ENCODE measurements at places on chromosomes 3 and 15. TPM values are rescaled to one million over a fixed set of nuclear protein-coding genes. Genes with fewer than 3 reads are reported as not detected.

The CCR4 gene
- 0.44 TPM for total RNA-seq

DNA sequence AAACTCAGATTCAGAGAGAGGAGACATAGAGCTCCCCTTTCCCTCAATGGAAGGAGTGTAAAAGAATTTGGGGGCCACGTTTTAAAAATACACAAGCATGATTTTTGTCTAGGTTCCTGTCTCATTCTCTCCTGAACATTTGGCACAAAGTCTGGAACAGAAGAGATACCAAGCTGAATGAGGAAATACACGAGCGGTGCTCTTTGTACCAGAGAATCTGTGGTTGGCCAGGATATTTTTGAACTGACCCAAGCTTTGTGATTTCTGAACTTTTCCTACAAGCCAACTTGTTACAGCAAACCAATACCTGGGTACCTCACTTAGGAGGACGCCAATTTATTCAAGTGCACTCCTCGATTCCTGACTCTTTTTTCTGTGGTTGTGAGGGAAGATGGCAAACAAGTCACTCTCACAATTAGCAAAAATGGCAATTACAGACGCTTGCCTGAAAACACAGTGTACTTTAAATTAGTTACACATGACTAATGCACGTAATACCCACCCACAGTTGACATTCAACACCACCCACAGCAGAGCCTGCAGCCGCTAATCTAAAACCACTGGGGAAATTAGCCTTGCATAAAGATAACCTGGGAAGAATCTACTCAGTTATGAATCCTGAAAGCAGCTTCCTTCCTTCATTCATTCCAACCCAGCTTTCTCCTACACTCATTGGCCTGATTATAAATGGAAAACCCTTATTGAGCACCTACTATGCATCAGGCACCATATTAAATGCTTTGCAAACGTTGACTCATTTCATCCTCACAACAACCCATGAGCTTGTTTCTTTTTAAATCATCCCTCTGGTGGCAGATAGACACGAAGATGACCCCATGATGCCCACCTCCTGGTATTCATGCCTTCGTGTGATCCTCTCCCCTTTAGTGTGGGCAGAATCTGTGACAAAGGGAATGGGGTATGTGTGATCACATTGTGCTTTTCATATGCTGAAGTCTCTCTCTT, 293.5 kb downstream of the KBTBD8 start:
- no peaks in the 10 kb centered on the region for H3K36me3 ChIP-seq
- H3K4me1 ChIP-seq, result no peaks in the 10 kb centered on the region
- no peak for DNase-seq
- H3K27ac ChIP-seq, result no peak overlapping the region
- H3K27me3 ChIP-seq, result no peaks in the 10 kb centered on the region

- peak; percentile 68 for DNase-seq
- H3K4me3 ChIP-seq, result peak within 1 kb of the TSS; percentile 62
- H3K4me1 ChIP-seq, result no peaks in the 10 kb centered on the region
- H3K27ac ChIP-seq, result peak within 1 kb of the TSS; percentile 72
Observed at GRCh38 chr3:134029734-134030378, at the start of gene SLCO2A1. Gene SLCO2A1, minus strand, starts transcription at chr3:134029925. Its CDS starts 123 bp downstream, at chr3:134029802.

GRCh38 chr3:184457329-184457728, 77.5 kb downstream of the CHRD start:
- H3K36me3 ChIP-seq, result no peaks in the 10 kb centered on the region
- no peak for DNase-seq

DNA sequence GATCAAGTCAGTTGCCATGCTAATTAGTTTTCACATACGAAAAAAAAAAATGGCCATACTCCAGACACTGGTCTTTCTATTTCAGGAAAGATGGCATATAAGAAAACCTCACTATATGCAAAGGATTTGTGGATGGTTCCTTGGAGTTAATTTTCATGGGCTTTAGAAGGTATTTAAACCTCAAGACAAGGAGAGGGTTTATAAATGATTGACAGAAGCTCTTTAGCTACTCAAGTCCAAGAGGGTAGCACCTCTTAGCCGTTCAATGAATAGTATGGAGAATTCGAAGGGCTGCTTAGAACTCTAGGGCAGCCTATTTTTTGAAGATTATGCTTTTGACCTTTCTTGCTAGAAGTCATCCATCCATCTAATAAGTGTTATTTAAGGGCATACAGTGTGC, 41.7 kb downstream of the RBMS3 start:
- no peak overlapping the region for H3K27ac ChIP-seq
- no peaks in the 10 kb centered on the region for H3K4me1 ChIP-seq
- H3K4me3 ChIP-seq, result no peak overlapping the region
- no peaks in the 10 kb centered on the region for H3K36me3 ChIP-seq

The PLA2G4D gene
- total RNA-seq, result not detected

GRCh38 chr3:72018343-72018984, 233.5 kb upstream of the PROK2 start:
- H3K4me1 ChIP-seq, result no peaks in the 10 kb centered on the region
- no peaks in the 10 kb centered on the region for H3K27me3 ChIP-seq
- no peaks in the 10 kb centered on the region for H3K36me3 ChIP-seq

GRCh38 chr3:113287803-113288648, 76.7 kb downstream of the BOC start:
- H3K4me3 ChIP-seq, result no peak overlapping the region
- no peaks in the 10 kb centered on the region for H3K36me3 ChIP-seq
- no peaks in the 10 kb centered on the region for H3K27me3 ChIP-seq

The OSBPL10 gene
- 17.6 TPM for total RNA-seq

The IL17RD gene
- total RNA-seq, result 31.0 TPM

- DNase-seq, result no peak
- no peaks in the 10 kb centered on the region for H3K36me3 ChIP-seq
- H3K4me3 ChIP-seq, result no peak overlapping the region
Observed at GRCh38 chr3:16335772-16336645, 71.0 kb downstream of the OXNAD1 start.

DNA sequence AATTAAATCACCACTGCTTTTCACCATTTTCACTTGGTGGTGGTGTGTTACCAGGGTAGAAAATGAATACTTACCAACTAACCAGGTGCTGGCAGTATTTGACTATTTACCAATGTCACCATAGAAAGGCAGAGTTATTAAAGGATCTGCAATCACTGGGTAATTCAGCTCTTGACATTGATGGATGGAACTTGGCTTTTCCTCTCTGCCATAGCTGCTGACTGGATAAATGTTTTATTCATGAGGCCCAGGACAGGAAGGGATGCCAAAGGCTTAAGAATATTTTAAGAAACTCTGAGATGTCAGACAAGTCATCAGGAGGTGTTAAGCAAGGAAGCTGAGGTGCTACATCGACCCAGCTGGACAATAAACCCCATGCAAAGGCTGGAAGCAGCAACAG, 495.5 kb upstream of the CFAP20DC start:
- no peaks in the 10 kb centered on the region for H3K36me3 ChIP-seq
- no peaks in the 10 kb centered on the region for H3K27me3 ChIP-seq

GRCh38 chr3:30527720-30528119, 78.7 kb upstream of the TGFBR2 start:
- no peaks in the 10 kb centered on the region for H3K36me3 ChIP-seq
- no peak for DNase-seq
- H3K4me1 ChIP-seq, result no peaks in the 10 kb centered on the region
- no peak overlapping the region for H3K4me3 ChIP-seq

DNA sequence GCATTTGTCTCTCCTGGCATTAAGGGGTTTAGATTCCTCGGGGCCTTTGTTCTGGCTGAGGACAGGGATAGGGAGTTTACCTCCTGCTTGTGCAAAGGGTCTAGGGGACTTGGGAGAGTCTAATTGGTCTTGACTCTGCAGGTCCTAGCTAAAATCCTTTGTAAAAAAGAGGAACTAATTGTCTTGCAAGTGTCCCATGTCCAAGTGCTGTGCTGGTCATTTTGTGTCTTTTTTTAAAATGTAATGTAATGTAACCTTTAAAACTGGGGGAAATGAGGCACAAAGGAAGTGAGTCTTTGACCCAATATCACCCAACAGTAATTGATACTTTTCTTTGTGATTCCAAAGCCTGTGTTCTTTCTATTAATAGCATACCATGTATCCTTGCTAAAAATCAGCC, 14.9 kb upstream of the C3orf80 start:
- no peak overlapping the region for H3K27ac ChIP-seq
- H3K4me1 ChIP-seq, result no peaks in the 10 kb centered on the region
- no peak overlapping the region for H3K4me3 ChIP-seq
- no peak for DNase-seq

DNA sequence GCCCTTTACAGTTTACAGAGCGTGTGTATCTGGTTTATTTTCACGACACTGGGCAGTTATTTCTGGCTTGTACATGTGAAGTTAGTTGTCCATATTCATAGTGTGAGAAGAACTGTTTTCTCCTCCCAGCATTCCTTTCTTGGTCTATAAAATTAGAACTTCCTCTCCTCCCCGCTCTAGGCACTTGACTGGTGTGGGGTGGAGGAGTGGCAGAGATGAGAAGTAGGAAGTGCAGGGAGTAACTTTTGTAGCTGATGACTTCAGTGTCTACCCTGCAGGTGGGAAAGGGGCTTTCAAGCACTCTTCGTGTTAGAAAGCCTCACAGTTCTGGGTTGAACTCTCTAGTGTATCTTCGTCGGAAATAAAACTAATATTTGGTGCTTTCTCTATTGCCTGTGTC, 13.4 kb downstream of the APOD start:
- H3K4me3 ChIP-seq, result no peak overlapping the region
- no peak for DNase-seq
- H3K27ac ChIP-seq, result no peak overlapping the region
- no peaks in the 10 kb centered on the region for H3K27me3 ChIP-seq

The NEK11 gene
- total RNA-seq, result 16.4 TPM

GRCh38 chr15:49279521-49280456, 109.7 kb downstream of the GALK2 start:
- no peaks in the 10 kb centered on the region for H3K4me1 ChIP-seq
- no peak for DNase-seq
- H3K27ac ChIP-seq, result no peak overlapping the region
- H3K36me3 ChIP-seq, result no peaks in the 10 kb centered on the region
- no peak overlapping the region for H3K4me3 ChIP-seq

GRCh38 chr3:149401926-149402310, 24.5 kb upstream of the TM4SF1 start:
- no peaks in the 10 kb centered on the region for H3K36me3 ChIP-seq
- H3K27ac ChIP-seq, result peak overlapping the region; percentile 36
- no peak overlapping the region for H3K4me3 ChIP-seq
- no peak for DNase-seq
- no peaks in the 10 kb centered on the region for H3K4me1 ChIP-seq

DNA sequence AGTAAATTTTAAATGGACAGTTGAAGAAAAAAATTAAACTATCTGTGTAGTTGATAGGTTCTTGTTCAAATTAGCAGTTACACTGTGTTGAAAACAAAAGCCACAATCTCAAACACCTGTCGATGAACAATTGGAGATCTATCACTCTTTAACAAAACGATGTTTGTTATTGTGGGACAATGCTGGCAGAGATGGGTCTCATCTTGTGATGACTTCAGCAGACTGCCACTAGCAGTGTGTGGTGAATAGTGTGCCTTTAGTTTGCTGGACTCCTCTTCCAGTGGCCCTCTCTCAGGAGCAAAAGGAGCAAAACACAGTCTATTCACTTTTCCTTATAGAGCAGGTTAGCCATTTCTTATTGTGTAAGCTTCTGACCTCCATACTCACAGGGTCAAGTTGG, 14.7 kb upstream of the TRIM59 start:
- no peaks in the 10 kb centered on the region for H3K36me3 ChIP-seq
- no peak overlapping the region for H3K27ac ChIP-seq
- no peak overlapping the region for H3K4me3 ChIP-seq
- DNase-seq, result no peak
- H3K4me1 ChIP-seq, result no peaks in the 10 kb centered on the region

DNA sequence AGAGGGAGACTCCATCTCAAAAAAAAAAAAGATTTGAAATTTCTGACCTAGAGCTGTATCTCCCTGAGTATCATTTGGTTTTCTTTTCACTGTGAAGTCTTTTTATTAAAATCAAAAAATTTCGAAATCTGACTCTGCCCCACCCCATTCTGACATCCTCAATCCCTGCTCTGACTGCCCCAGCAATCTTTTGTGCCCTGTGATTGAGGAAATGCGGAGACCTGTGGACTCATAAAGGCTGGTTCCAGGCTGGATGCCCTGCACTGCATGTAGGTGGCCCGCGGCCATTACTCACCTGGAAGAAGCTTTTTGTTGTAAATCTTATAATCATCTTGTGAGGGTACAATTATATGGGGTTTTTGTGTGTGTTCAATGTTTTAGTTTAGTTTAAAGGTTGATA, 147.3 kb upstream of the SEMA6D start:
- H3K36me3 ChIP-seq, result no peaks in the 10 kb centered on the region
- DNase-seq, result no peak
- H3K4me3 ChIP-seq, result no peak overlapping the region
- H3K27ac ChIP-seq, result no peak overlapping the region

DNA sequence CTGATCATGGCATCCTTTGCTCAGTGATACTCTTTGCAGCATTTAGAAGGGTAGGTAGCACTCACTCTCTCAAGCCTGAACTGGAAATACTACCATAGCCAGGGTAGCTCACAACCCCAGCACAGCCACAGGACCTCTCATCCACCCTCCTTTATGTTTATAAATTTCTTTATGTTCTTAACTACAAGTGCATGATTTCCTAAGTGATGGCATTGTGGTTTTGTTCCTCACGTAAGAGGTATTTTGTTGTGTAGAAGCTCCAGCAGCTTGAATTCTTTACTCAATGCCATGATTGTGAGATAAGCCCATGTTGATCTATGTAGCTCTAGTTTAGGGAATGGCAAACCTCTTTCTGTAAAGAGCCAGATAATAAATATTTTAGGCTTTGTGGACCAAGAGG, 7.9 kb upstream of the RTP3 start:
- no peaks in the 10 kb centered on the region for H3K27me3 ChIP-seq
- no peaks in the 10 kb centered on the region for H3K4me1 ChIP-seq
- no peak overlapping the region for H3K27ac ChIP-seq

GRCh38 chr3:131699001-131699400, 196.2 kb upstream of the MRPL3 start:
- H3K4me3 ChIP-seq, result no peak overlapping the region
- no peaks in the 10 kb centered on the region for H3K27me3 ChIP-seq
- H3K27ac ChIP-seq, result no peak overlapping the region
- H3K4me1 ChIP-seq, result no peaks in the 10 kb centered on the region

DNA sequence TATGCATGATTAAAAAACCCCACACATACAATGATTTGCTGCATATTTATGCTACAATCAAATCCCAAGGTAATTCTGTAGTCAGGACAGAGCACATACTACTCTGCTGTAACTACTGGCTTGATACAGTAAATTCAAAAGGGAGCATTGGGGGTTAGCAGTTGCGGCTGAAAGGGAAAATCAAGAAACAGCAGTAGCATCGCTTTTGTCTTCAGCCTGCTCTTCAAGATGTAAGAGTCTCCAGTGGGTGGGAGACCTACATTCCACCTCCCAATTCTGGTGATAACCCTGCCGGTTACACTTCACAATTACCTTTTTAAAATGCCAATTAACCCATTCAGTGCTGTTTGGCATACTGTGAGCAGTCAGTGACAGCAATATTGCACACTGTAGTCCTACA, 259.4 kb downstream of the NR2F2 start:
- no peaks in the 10 kb centered on the region for H3K4me1 ChIP-seq
- peaks cover 22% of the 10 kb centered on the region for H3K27me3 ChIP-seq
- no peak overlapping the region for H3K27ac ChIP-seq
- H3K36me3 ChIP-seq, result no peaks in the 10 kb centered on the region

- H3K27me3 ChIP-seq, result no peaks in the 10 kb centered on the region
- H3K27ac ChIP-seq, result no peak overlapping the region
- DNase-seq, result no peak
- H3K4me3 ChIP-seq, result no peak overlapping the region
- no peaks in the 10 kb centered on the region for H3K36me3 ChIP-seq
- peaks cover 4% of the 10 kb centered on the region for H3K4me1 ChIP-seq
Observed at GRCh38 chr15:63196842-63197241, 7.4 kb downstream of the RAB8B start.

The KPNA4 gene
- total RNA-seq, result 25.2 TPM

GRCh38 chr15:81239190-81239589, 42.5 kb downstream of the IL16 start:
- H3K4me3 ChIP-seq, result no peak overlapping the region
- H3K36me3 ChIP-seq, result no peaks in the 10 kb centered on the region
- peak overlapping the region; percentile 40 for H3K27ac ChIP-seq
- no peaks in the 10 kb centered on the region for H3K27me3 ChIP-seq
- H3K4me1 ChIP-seq, result no peaks in the 10 kb centered on the region

Measured in breast epithelium (tissue), 4 donors.